Airway epithelial cell (primary cell): ENCODE measurements at places on chromosomes 1 and 21. TPM values are rescaled to one million over a fixed set of nuclear protein-coding genes. Genes with fewer than 3 reads are reported as not detected.

PLA2G2F gene
- not detected in 2 replicates for total RNA-seq

RPE65 gene
- total RNA-seq: not detected in 2 replicates

NLRP3 gene
- total RNA-seq: not detected in 2 replicates

FAM151A gene
- not detected in 2 replicates for total RNA-seq

RIPPLY3 gene
- 0.70 and 1.1 TPM in 2 replicates for total RNA-seq

DPH5 gene
- 33.2 and 41.3 TPM in 2 replicates for total RNA-seq

S1PR1 gene
- total RNA-seq: 0.14 and 1.2 TPM in 2 replicates

TRABD2B gene
- total RNA-seq: 0.19 TPM in 1 of 2 replicates, not detected in the other

DIO1 gene
- total RNA-seq: 0.35 TPM in 1 of 2 replicates, not detected in the other

TMEM51 gene
- total RNA-seq: 21.3 and 24.9 TPM in 2 replicates

CACHD1 gene
- 2.2 and 3.1 TPM in 2 replicates for total RNA-seq
